ENCODE measurements at places on chromosomes 7 and 10.

DNA sequence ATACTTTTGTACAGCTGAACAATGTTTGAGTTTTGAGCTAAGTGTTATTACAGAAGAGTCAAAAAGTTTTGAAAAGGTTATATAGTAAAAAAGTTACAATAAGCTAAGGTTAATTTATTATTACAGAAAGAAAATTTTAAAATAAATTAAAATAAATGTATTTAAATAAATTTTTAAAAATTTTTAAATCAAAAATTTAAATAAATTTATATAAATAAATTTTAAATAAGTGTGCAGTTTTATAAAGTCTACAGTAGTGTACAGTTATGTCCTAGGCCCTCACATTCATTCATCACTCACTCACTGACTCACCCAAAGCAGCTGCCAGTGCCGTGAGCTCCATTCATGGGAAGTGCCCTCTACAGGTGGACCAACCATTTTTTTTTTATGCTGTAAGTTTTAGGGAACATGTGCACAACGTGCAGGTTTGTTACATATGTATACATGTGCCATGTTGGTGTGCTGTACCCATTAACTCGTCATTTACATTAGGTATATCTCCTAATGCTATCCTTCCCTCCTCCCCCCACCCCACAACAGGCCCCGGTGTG is 462.9 kb upstream of the ZMIZ1 start:
- no peak for DNase-seq

DNA sequence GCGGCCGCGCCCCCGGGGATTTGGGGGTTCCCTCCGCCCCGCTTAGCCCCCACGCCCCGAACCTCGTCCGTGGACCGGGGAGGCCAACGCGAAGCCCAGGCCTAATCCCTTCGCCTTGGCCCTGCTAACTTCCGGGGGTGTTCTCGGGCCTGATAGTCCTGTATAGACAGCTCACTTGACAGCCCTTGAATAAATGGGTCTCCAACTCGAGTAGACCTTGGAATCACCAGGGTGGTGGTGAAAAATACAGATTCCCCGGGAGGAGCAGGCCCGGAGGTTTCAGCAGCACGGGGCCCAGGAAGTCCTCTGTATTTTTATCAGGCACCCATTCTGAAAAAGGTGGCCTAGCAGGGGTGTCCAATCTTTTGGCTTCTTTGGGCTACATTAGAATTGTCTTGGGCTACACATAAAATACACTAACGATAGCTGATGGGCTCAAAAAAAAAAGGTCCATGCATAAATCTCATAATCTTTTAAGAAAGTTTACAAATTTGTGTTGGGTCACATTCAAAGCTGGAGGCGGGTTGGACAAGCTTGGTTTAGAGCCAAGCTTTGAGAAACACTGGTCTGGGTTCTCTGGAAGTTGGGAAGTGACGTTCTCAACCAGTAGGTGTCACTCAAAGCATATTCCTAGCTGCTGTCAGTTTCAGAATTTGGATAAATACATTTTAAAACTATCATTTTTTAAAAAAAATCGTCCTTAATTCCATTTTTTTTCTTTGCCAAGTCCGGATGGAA is 221.7 kb downstream of the PHTF2 start:
- no peak for DNase-seq

DNA sequence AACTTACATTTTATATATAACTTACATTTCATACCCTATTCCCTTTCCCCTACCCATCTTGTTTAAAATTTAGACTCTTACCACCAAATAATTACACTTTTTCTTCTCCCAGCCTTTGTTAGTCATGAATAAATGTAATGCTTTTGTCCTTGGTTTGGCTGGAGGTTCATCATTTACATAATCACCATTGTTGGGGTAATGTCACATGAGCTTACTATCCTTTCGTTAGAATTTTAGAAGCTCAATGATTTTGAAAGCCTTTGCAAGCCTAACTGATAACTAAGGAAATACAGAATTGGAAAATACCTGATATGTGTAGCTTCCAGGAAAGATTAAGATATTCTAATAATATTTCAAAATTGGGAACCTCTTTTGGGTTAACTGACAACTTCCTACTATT is 171.7 kb downstream of the PLXDC2 start:
- no peak for DNase-seq

GRCh38 chr7:40827222-40828085 is 692.6 kb downstream of the SUGCT start:
- DNase-seq: no peak

DNA sequence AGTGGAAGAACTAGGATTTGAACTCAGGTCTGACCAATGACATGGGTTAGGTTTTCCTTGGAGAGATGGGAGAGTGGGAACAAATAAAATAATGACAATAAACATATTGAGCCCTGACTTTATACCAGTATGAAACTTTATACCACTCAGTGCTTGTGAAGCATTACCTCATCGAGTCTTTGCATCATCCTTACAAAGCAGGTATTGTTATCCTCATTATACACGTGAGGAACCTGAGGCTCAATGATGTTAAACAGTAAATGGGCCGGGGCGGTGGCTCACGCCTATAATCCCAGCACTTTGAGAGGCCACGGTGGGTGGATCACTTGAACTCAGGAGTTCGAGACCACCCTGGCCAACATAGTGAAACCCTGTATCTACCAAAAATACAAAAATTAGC is 47.7 kb downstream of the HHEX start:
- DNase-seq: no peak

GRCh38 chr10:122877264-122877663 is 2.1 kb downstream of the FAM24B start:
- DNase-seq: no peak

GRCh38 chr7:29749701-29750321 is 56.5 kb upstream of the WIPF3 start:
- DNase-seq: no peak

DNA sequence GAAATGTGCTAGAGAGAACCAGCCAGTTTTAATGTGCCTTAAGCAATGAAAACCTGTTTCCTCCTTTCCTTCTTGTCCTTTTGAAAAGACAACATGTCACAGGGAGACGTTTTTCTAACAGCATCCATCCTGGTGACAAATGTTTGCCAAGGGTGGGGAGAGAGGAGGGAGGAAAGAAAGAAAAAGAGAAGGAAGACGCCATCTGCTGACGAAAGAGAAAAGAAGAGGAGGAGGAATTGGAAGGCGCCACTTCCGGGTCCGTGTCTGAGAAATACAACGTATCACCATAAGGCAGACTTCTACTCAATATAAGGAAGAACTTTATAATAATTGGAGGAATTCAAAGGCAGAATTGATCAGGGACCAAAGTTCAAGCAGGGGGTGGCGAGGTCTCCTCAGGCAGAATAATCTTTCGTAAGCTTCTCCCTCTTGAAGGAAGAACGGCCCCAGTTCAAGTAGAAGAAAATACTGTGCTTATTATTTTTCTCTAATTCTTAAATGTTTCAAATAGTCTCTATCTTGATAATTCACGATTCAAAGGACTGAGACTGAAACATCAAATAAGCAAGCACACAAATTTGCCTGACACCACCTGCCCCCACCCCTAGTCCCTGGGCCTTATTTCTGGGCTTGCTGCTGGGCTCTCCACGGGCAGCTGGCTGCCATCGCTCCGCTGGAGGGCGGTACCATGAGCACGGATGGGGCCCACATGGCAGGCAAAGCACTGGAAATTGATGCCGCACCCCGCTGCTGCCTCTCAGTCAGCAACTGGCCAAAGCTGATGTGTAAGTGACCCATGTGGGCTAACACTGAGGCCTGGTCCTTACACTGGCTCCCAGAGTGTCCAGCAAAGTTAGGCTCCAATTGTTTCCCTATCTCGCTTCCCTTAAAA is 273.7 kb upstream of the KLF14 start:
- no peak for DNase-seq

GRCh38 chr7:89232-90019 is 102.9 kb upstream of the FAM20C start:
- no peak for DNase-seq

DNA sequence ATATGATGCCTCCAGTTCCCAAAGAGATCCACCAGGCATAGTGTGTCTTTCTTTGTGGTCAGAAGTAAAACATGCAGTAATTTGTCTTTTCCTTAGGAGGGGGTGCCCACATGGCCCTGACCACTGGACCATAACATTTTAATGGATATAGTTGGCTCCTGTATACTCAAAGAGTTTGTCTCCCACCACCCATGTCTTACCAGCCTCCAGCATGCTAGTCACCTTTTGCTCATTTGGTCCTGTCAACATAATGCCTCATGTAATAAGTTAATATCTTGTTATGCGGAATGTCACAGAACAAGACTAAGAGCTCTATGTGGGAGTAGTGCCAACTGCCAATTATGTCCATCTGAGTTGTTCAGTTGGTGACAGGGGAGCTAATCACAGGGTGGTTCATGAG is 83.4 kb upstream of the IFRD1 start:
- no peak for DNase-seq

Measured in D721Med (cell line).